ENCODE measurements at places on chromosomes 2 and 18.

- DNase-seq, result no peak
Measured at GRCh38 chr2:85861650-85862049, 27.1 kb downstream of the ST3GAL5 start.

DNA sequence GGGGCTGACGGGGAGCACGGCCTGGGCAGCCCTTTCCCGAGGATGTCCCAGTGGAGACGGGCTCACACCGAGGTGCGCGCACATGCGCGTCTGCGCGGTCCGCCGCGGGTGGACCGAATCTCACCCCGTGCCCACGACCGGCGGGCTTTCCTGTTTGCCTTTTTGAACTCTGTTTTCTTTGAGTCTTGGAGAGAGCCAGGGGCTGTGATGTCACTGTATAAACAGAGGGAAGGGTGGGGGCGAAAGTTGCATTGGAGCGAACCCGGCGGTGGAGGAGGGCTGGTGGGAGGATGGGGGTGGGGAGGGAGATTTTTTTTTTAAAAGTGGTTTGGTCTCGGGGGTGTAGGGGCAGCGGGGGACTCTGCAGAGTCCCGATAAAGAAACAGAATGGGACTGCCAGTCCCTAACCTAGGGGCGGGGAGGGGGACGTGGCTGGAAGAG is 141.2 kb upstream of the CTAGE1 start:
- DNase-seq, result no peak

- DNase-seq, result no peak
Measured at GRCh38 chr2:151198645-151199044, 63.0 kb downstream of the RBM43 start.

GRCh38 chr2:143473820-143474219 is 344.6 kb downstream of the ARHGAP15 start:
- DNase-seq, result no peak

- DNase-seq, result no peak
Measured at GRCh38 chr2:100776445-100776844, 43.5 kb upstream of the NPAS2 start.

GRCh38 chr2:102737431-102737830 is 24.4 kb upstream of the TMEM182 start:
- no peak for DNase-seq

DNA sequence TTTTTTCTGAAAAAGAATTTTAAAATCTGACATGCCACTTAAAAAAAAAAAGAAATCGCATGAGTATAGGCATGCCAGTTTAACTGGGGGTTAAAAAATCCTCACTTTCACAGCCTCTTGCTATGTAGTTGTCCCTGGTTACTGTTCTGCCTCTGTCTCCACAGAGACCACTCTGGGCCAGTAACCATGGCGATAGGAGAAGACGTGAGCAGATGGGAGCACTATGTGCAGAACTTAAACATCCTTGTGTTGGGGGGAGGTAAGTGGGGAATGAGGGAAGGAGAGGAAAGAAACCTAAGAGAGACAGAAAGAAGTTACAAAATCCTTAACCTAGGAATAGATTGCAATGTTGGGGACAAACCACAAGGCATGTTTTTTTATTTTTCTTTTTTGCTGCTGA is 75.9 kb upstream of the CYRIA start:
- DNase-seq, result no peak

DNA sequence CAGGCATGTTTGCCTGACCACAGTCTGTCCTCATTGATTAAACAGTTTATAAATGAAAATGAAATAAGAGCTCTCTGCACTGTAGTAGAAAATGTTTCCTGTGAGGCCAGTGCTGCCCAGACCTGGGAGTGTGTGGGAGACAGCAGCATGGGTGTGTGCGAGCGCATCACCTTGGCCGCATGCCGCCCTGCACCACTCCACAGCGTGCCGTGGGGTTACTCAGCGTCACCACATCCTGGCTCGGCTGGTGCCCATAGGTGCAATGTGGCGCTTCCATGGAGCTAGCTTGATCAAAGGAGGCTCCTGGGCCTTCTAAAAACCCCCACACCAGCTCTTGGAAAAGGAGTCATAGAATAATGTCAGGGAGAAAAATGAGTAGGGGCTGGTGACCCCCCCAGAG is 76.0 kb upstream of the EPC2 start:
- peak; percentile 45 for DNase-seq

DNA sequence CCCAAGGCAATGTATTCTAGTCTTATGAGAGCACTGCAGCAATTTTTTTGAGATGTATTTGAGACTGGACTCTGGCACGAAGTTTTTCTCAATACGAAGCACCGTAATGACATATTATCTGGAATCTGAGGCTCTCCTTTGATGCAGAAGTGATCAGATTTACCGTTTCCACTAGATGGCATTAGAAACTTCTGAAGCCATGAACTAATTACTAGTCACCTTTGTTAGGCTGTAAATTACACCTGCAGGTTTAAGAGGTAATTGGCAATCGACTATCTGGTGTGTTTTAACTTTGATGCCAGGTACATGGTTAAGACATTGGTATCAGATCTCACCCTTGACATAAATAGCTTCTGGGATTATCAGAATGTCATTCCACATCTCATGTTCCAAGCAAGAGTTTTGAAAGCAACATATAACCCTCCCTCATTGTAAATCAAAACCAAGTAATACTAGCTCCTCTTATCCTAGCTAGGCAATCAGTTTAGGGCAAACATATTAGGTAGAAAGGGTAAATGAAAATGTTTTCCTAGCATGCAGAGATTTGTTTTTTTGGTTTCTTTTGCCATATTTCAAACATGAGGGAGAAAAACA is 254.6 kb upstream of the SPRED2 start:
- no peak for DNase-seq

GRCh38 chr2:169975221-169975620 is 148.0 kb downstream of the UBR3 start:
- DNase-seq, result no peak

DNA sequence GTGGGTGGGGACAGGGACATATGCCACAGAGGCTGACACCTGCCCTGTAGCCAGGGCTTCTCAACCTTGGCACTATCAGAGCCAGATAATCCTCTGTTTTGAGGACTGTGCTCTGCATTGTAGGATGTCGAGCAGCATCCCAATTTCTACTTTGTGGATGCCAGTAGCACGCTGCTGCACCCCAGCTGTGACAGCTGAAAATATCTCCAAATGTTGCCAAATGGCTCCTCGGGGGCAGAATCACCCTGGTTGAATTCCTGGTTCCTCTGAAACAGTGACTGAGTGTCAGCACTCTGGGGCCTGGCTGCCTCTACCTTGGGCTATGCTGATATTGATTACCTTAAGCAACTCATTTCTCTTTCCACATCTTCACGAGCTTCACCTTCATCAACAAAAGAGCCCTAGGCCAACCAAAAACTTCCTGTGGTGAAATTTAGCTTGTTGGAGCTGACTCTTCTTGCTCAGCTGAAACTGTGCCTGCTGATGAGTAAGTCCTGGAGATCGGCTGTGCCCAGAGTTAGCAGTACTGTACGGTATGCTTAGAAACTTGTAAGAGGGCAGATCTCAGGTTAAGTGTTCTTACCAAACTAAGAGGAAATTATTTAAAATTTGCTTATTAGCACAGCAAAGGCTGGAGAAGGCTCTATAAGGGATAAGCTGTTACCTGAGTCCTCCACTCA is 138.1 kb downstream of the SEPTIN10 start:
- no peak for DNase-seq

DNA sequence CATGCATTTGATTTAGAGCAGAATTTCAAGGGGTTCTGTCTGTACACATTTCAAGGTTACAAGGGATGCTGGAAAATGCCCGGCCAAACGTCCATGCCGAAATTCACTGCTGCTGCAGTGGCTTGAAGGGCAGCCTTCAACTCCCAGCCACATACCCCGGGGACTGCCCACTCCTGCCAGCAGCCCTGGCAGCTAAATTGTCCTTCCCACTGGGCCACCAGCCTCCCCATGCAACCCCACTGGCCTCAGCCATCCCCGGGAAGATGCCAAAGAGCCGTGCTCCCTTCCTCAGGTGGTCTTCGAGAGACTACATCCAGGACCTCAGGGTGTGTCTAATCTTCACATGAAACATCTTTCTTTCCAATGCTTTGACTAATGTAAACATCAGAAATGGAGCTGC is 478.7 kb upstream of the MYT1L start:
- no peak for DNase-seq

DNA sequence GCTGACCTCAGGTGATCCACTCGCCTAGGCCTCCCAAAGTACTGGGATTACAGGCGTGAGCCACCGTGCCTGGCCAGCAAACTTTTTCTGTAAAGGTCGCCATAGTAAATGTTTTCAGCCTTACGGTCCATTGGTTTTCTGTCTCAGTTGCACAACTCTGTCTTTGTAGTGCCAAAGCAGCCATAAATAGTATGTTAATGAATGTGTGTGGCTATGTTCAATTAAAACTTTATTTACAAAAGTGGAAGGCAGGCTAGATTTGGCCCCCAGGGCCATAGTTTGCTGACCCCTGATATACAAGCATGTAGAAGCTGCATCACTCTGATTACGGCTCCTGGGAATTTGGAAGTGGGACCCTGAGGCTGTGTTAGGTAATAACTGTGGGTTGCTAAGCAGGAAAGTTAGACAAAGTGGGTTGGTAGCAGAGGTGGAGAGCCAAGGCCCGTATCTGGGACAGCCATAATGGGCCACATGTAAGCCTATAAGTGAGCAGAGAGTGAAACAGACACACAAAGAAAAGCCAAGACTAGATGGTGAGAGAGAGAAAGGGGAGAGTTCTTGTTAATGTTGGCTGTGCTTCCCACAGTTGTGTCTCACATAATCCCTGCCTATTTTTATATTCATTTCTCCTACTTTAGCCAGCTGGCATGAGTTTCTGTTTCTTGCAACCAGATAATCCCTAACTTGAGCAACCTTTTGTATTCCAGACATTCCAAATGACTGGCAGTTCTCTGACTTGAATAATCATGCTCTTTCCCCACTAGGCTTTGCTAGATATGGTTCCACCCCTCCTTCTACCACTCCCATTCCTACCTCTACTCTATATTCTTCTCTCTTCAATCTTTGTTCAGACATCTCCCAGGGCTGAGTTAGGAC is 223.3 kb upstream of the STON1 start:
- DNase-seq, result no peak

DNA sequence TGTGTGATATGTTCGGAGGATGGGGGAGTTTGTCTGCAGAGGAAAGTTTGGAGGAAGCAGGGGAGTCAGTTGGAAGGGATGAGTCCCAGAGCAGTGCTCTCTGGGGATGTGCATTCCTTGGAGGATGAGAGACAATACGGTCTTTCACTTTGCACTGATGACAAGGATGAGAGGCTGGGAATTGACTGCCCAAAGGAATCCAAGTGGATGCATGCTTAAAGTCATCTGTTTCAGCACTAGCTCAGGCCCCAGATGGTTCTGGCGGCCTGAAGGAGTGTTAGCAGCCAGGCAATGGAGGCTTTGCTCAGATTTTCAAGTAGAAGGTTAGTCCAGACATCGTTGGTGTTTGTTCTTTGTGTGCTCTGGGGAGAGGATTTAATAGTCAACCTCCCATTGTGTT is 100.2 kb downstream of the CRIM1 start:
- no peak for DNase-seq

DNA sequence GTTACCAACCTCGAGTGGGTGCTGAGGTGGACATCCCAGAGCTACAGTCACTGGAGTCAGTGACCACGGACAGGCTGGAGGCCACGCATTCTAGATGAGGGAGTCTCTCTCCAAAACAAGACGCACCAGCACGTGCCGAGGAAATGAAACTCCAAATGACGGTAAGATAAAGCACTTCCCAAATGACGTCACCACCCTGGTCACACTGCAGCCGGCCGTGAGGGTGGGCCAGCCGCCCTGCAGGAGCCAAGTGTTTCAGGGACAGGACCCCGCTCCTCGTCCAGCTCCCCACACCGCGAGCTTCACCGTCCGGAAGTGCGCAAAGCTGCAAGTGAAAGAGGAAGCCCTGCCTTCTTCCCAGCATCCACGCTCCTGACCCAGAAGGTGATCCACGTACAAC is 99.4 kb downstream of the ZNF516 start:
- DNase-seq, result no peak

- DNase-seq, result no peak
Measured at GRCh38 chr2:18413676-18414396, 146.6 kb downstream of the RDH14 start.

- DNase-seq, result no peak
Measured at GRCh38 chr2:71683666-71684065, 230.3 kb downstream of the DYSF start.

- DNase-seq, result no peak
Measured at GRCh38 chr18:44741511-44741910, 60.8 kb downstream of the SETBP1 start.

DNA sequence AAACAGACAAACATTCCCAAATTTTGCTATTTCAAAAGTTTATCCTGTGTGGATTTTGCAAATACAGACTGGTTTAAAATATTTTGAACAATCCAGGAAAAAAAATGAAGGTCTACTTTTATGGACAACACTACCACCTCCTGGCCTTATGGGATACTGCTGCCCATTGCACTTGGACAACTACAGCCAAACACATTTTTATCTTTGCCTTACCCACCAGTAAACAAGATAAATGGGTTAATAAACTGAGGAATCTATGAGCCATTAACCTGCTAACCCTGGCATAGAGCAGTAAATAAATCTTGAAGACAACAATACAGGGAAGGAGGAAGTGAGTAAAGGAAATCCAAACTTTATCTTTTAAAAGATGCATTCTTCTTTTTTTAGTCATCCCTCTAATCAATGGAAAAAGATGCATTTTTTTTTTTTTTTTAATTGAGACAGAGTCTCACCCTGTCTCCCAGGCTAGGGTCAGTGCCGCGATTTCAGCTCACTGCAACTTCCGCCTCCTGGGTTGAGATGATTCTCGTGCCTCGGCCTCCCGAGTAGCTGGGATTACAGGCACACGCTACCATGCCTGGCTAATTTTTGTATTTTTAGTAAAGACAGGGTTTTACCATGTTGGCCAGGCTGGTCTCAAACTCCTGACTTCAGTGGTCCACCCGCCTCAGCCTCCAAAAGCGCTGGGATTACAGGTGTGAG is 2.1 kb upstream of the SPIRE1 start:
- peak; percentile 62 for DNase-seq

DNA sequence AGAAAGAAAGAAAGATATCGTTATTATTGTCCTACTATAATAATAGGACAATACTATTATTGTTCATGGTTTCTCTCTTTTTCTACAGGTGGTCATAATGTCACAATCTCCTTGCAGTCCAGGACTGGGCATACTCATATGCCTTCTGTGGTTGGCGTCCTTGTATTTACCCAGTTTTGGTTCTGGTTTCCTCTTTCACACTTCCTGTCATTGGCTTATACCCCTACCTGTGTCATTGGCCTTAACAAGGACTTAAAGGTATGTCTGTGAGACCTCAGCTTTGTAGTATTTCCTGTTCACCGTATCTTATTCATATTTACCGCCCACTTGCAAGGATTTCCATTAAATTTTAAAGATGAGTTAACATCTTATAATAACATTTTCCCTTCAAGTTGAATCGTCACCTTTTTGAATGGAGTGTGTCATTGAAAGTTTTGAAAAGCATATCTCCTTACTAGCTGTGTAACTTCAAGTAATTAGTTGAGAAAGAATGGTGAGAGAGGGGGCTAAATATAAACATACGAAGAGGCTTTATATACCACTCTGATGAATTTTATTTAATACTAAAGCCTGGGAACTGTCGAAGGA is 36.5 kb upstream of the HTR2B start:
- DNase-seq, result no peak

DNA sequence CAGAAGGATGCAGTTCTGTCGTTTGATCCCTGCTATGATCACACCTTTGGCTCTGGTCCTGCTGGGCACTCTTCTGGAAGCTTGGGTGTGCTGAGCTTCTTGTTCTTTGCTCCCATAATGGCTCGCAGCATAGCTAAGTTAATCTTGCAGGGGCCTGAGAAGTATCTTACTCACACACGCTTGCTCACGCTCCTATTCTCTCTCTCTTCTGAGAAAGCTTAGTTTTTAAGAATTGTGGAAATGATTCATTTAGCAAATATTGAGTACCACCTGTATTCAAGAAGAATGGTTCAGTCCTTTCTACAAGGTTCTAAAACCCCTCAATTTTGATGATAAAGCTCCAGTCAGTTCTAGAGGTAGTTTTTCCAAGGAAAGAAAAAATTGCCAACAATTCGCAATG is 40.6 kb downstream of the XRCC5 start:
- DNase-seq, result no peak
